ENCODE measurements at places on chromosomes 3 and 15. TPM values are rescaled to one million over a fixed set of nuclear protein-coding genes. Genes with fewer than 3 reads are reported as not detected.

- H3K4me1 ChIP-seq: no peaks in the 10 kb centered on the region
- no peaks in the 10 kb centered on the region for H3K36me3 ChIP-seq
- no peak overlapping the region for H3K4me3 ChIP-seq
- H3K27me3 ChIP-seq: peaks cover 18% of the 10 kb centered on the region
- no peak overlapping the region for H3K27ac ChIP-seq
Observed at GRCh38 chr3:194281766-194282165, 69.4 kb downstream of the CPN2 start.

GRCh38 chr3:148861277-148861869, 3.7 kb upstream of the CPA3 start:
- H3K36me3 ChIP-seq: no peaks in the 10 kb centered on the region
- no peaks in the 10 kb centered on the region for H3K4me1 ChIP-seq
- H3K27me3 ChIP-seq: peaks cover 9% of the 10 kb centered on the region
- no peak overlapping the region for H3K4me3 ChIP-seq
- H3K27ac ChIP-seq: no peak overlapping the region
- no peak for DNase-seq

Gene ST8SIA2
- not detected for total RNA-seq

GRCh38 chr15:80948651-80949292, 40.8 kb downstream of the MESD start:
- H3K4me3 ChIP-seq: no peak overlapping the region
- H3K4me1 ChIP-seq: peaks cover 3% of the 10 kb centered on the region
- H3K27ac ChIP-seq: no peak overlapping the region
- DNase-seq: no peak
- H3K27me3 ChIP-seq: no peaks in the 10 kb centered on the region

DNA sequence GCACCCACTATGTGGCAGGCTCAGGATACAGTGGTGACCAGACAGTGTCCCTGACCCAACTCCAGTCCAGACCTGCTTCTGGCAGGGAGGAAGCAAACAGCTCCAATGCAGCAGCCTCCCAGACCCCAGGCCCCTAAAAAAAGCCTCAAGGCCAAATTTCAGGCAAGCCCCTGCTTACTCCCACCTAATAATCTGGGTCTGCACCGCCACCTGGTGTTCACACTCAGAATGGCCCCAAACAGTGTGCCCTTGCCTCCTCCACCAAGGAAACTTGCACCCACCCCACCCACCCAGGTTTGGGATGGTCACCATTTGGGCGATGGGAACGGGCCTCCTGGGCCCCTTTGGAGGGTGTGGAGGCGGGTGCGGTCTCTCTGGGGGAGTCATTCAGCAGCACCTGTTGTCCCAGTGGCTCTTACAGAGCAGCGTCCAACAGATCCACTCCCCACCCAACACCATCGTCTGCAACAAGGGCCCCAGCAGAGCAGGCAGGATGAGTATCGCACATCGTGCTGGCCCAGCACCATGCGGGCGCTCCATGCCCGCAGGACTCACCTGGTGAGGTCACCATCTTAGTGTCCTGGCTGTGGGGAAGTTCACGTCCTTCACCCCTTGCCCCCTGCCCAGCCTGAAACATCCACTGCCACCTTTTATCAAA, 17.3 kb downstream of the C3orf18 start:
- DNase-seq: peak; percentile 80
- peaks cover 13% of the 10 kb centered on the region for H3K4me1 ChIP-seq
- H3K4me3 ChIP-seq: no peak overlapping the region
- no peaks in the 10 kb centered on the region for H3K27me3 ChIP-seq

- no peak for DNase-seq
- peaks cover 26% of the 10 kb centered on the region for H3K27me3 ChIP-seq
- H3K4me3 ChIP-seq: no peak overlapping the region
- no peaks in the 10 kb centered on the region for H3K4me1 ChIP-seq
- H3K27ac ChIP-seq: no peak overlapping the region
Observed at GRCh38 chr15:39153058-39153714, 427.7 kb upstream of the THBS1 start.

All from activated CD8-positive, alpha-beta T cell treated with anti-CD3 and anti-CD28 coated beads, Interleukin-2, amount 10 ng/mL, durations not matched to agents 7 days and 5 days (primary cell).